NCI-H2029 (cell line): ENCODE measurements at places on chromosomes 5 and 9.

DNA sequence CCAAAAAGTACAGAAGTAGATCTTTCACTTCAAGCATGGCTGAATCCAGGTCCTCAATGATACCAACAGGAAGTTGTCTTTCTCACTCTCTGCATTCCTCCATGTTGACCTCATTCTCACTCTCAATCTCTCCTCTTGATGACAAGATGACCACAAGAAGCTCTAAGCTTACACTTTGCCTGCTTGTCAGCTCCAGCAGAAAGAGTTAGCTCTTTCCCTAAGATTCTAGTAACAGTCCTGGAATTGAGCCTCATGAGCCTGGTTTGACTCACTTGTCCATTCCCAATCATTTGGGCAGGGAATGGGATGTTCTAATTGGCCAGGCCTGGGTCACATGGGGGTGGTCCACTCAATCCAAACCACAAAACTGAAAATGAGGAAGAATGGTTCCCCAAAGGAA lies 3.3 kb upstream of the CLTA start:
- no peak for DNase-seq

GRCh38 chr9:96440671-96441199 lies 9.2 kb upstream of the HABP4 start:
- DNase-seq: no peak

DNA sequence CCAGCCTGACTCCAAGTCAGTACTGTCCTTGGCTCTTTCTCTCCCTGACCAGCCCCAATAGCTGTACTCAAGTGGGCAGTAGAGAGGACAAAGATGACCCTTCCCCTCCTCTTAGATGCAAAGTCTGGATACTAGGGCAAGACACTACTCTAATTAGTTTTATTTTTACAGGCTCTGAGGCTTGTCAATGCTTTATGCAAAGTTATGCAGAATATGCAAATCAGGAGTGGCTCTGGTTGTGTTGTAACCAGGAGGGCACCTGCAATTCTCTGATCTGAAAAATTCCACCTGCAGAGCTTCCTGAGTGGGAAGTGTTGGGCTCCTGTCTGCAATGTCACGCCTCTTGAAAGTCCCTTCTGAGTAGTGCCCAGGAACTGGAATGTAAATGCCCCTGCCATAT lies 201.5 kb downstream of the RGS3 start:
- DNase-seq: no peak

DNA sequence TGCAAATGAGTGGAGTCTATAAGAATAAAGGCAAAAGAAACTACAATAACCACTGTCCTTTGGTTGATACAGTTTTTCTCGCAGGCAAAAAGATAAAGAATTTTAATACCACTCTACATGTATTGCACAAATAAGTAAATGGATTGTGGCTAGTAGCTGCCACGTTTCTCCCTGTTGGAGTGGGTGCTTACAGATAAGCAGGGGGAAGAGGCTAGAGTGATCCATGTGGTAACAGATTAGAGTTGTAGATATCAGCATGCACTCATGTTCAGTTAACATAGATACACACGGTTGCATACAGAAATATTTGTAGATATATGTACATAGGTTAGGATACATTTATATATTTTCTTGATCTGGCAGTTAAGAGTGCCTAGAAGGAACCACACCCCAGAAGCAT lies 179.5 kb downstream of the ARHGEF28 start:
- DNase-seq: no peak

DNA sequence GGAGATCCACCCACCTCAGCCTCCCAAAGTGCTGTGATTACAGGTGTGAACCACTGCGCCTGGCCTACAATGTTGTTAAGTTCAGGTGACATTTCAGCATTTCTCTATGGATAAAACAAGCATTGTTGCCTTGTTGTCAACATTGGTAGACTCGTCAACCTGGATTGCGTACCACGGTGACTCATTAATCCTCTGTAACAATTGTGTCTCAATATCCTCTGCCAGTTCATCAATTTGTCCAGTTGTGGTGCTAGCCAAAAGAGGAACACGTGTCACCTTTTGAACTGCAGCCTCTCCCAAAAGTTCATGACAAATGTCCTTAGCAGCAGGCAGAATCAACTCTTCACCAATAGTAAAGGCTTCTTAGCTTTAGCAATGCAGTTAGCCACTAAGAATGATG lies 46.3 kb upstream of the LARP1 start:
- DNase-seq: no peak

GRCh38 chr9:72827950-72828731 lies 124.7 kb downstream of the ALDH1A1 start:
- no peak for DNase-seq

DNA sequence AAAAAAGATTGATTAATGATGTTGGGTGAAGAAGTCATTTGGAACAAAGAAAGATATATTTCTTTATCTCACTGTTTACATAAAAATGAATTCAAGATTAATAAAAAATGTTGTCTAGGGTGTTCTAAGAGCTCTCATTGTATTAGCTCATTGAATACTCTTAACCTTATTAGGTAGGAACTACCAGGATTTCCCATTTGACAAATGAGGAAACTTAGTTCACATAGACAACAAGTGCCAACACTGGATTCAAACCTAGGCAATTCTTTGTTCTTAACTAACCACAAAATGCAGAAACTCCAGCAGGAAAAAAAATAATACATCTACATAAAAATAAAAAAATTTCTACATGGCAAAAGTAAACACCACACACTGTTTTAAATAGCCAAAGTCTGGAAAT lies 175.8 kb downstream of the RAPGEF6 start:
- no peak for DNase-seq

- no peak for DNase-seq
Observed at GRCh38 chr9:76927540-76928240, 21.8 kb upstream of the PRUNE2 start.

GRCh38 chr5:69450116-69450515 lies 35.2 kb downstream of the MARVELD2 start:
- DNase-seq: no peak

- DNase-seq: no peak
Observed at GRCh38 chr9:132791699-132792240, 86.3 kb downstream of the AK8 start.

DNA sequence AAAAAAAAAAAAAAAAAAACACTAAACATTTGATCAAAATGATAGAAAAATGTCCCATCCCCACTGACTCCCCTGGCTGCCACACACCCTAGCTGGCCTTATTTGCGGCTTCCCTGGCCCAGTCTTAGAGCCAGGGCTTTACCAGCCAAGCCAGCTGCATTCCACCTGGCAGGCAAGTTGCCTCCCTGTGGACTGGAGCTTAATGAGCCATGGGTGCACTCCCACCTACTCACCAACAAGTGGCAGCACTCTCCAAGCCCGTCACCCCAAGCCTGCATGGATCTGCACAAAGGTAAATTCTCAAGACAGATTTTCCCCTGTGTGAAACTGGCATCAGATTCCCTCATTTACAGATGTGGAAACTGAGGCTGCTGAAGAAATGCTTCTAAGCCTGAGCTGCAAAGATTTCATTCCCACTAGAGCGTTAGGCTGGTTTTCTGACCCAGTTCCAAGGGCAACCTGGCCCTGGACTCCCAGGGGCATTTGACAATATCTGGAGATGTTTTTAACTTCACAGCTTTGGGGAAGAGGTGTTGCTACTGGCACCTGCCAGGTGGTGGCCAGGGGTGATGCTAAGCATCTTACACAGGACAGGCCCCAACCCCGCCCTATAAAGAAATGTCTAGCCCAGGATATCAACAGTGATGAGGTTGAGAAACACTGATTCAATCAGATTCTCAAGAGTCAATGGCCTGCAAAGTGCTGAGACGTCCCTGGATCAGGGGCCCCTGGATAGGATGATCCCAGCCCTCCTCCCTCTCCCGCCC lies 21.9 kb upstream of the VDAC1 start:
- DNase-seq: peak; percentile 25

- DNase-seq: no peak
Observed at GRCh38 chr5:143923634-143924266, 111.8 kb downstream of the HMHB1 start.

- no peak for DNase-seq
Observed at GRCh38 chr9:108099854-108100253, 610.3 kb upstream of the KLF4 start.

GRCh38 chr9:120756531-120756930 lies 36.7 kb downstream of the FBXW2 start:
- DNase-seq: no peak

DNA sequence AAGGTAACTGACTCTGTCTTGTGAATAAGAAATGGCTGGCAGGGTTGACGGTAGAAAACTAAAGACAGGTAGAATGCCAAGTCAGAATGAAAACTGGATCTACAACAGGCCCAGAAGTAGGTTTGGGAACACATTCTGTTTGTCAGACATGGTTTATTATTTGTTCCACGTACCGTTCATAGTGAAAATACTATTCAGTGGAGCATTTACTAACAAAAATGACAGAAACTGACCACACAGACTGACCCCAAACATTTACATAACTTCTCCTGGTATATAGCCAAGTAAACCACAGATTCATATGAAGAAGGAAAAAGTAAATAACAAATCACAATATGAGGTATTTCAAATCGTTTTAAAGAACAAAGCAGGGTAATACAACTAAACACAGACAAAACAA lies 73.7 kb downstream of the SLC38A9 start:
- peak; percentile 22 for DNase-seq

GRCh38 chr9:109557481-109557880 lies 59.4 kb upstream of the PTPN3 start:
- no peak for DNase-seq

GRCh38 chr9:22142671-22143070 lies 133.6 kb upstream of the CDKN2B start:
- no peak for DNase-seq

- DNase-seq: no peak
Observed at GRCh38 chr9:108133101-108133500, 643.5 kb upstream of the KLF4 start.

DNA sequence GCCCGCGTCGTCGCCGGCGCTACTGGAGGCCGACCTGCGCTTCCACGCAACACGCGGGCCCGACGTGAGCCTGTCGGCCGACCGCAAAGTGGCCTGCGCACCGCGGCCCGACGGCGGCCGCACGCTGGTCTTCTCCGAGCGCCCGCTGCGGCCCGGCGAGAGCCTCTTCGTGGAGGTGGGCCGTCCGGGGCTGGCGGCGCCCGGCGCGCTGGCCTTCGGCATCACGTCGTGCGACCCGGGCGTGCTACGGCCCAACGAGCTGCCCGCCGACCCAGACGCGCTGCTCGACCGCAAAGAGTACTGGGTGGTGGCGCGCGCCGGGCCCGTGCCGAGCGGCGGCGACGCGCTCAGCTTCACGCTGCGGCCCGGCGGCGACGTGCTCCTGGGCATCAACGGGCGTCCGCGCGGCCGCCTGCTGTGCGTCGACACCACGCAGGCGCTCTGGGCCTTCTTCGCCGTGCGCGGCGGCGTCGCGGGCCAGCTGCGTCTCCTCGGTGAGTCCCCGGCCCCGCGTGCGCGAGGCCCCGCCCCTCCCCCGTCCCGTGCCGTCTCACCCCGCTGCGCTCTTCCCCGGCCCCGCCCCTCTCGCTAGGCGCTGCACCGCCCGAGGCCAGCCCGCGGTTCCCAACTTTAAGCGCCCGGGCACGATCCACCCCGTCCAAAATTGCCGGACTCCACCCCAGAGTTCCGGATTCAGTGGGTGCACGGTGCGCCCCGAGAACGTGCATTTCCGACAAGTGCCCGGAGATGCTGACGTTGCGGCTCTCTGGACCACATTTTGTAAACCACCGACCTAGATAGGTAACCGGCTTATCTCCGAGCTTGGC lies 42.8 kb downstream of the NEURL1B start:
- no peak for DNase-seq

GRCh38 chr9:110671849-110672248 lies 3.3 kb downstream of the MUSK start:
- DNase-seq: no peak

- DNase-seq: no peak
Observed at GRCh38 chr9:123710299-123710698, 219.6 kb downstream of the DENND1A start.

- DNase-seq: no peak
Observed at GRCh38 chr5:149503006-149503405, 48.2 kb downstream of the CSNK1A1 start.

DNA sequence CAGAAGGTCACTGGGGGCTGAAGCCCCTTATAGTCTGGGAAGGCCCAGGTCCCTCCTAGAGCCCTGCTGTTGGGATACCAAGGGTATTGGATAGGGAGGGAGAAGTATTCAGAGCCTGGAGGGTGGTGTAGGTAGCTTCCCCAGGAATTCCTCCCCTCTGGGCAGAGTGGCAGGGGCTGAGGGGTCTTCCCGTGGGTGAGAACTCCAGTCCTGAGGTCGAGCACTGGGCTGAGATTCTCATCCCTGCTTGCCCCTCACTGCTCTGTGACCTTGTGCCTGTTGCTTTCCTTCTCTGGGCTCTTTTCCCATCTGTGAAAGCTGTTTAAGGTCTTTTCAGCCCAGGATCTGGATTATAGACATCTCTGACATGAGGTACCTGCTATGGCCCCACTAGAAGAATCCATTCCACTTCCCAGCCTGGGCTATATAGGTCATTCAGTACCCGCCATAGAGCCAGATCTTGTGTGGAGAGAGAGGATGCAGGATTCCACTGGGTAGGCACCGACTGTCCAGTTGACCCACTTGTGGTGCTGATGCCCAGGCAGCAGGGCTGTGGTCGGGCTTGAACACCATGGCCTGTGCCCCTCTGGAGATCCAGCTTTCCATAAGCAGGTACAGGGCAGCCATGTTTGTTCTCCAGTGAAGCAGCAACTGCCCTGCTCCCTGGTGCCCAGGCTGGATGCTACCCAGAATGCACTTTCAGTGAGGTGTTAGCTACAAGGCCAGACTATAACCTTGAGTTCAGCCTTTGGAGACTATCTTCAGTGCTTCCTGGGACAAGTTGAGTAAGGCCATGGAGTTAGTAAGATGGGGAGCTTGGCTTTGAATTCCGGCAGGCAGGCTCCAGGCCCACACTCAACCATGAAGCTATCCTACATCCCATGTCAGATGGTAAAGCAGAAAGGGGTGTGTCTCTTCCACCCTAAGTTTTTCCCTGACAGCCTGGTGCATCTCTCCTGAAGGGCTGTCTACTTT lies 60.1 kb downstream of the AMBP start:
- no peak for DNase-seq

- DNase-seq: no peak
Observed at GRCh38 chr9:16119261-16120230, 566.7 kb downstream of the CCDC171 start.

GRCh38 chr5:87195616-87196015 lies 72.1 kb upstream of the RASA1 start:
- DNase-seq: no peak

DNA sequence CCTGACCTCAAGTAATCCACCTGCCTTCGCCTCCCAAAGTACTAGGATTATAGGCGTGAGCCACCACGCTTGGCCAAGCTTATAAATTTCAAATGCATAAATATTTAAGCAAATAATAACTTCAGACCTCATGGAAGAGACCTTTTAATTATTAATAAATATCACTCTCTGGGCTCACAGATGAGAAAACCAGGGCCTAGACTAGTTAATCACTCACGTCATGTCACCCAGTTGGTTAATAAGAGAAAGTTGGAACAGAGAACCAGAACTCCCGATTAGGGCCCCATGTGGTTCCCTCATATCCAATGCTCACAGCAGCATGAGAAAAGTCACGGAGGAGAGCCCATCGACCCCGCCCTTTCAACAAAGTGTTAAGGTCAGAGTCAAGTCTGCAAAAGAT lies 79.3 kb downstream of the EPB41L4A start:
- no peak for DNase-seq
